ENCODE measurements at places on chromosomes 6 and 20. TPM values are rescaled to one million over a fixed set of nuclear protein-coding genes. Genes with fewer than 3 reads are reported as not detected.
A peak's percentile ranks its signal among the peaks of the same experiment; 100 is the strongest.

DNA sequence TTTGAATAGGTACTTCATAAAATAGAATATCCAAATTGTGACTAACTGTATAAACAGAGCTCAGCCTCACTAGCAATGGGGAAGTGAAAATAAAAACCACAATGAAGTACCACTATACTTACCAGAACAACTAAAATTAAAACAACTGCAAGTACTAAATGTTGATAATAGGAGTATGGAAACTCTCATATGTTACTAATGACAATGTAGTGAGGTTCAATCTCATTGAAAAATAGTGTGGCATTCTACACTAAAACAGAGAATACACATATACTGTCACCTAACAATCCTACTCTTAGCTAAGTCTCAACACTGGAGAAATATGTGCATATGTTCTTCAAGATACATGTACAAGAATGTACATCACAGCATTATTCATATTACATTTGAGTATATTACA, 132.0 kb upstream of the CARMIL1 start:
- no peak overlapping the region for H3K27ac ChIP-seq
- H3K4me3 ChIP-seq = no peak overlapping the region
- H3K4me1 ChIP-seq = no peaks in the 10 kb centered on the region
- no peak for DNase-seq

GRCh38 chr6:131950767-131951575, at the start of gene CCN2:
Gene CCN2, minus strand, starts transcription at chr6:131951372. Its CDS starts 200 bp downstream, at chr6:131951172.
- peaks cover 4% of the 10 kb centered on the region for H3K36me3 ChIP-seq
- peaks cover 15% of the 10 kb centered on the region for H3K4me1 ChIP-seq
- no peaks in the 10 kb centered on the region for H3K27me3 ChIP-seq
- peak within 1 kb of the TSS; percentile 87 for H3K4me3 ChIP-seq
- DNase-seq = peak; percentile 97
- peak within 1 kb of the TSS; percentile 94 for H3K27ac ChIP-seq

GRCh38 chr6:134850721-134851305, 99.1 kb downstream of the ALDH8A1 start:
- no peaks in the 10 kb centered on the region for H3K27me3 ChIP-seq
- H3K36me3 ChIP-seq = no peaks in the 10 kb centered on the region
- no peak for DNase-seq

DNA sequence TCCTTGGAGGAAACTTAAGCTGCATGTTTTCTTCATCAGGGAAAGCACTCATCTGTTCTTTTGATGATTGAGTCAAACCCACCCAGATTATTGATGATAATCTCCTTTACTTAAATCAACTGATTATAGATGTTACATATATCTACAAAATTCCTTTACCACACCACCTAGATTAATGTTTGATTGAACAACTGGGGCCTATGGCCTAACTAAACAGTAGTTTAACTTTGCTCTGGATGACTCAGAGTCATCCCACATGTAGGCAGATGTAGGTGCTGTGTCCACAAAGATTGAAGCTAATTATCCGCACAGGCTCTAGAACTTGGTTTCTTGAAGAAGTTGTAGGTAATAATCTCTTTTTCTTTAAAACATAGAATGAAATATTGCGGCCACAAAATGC, 42.2 kb downstream of the PKIB start:
- H3K4me1 ChIP-seq = no peaks in the 10 kb centered on the region
- no peaks in the 10 kb centered on the region for H3K36me3 ChIP-seq
- H3K27ac ChIP-seq = no peak overlapping the region
- peak; percentile 48 for DNase-seq

DNA sequence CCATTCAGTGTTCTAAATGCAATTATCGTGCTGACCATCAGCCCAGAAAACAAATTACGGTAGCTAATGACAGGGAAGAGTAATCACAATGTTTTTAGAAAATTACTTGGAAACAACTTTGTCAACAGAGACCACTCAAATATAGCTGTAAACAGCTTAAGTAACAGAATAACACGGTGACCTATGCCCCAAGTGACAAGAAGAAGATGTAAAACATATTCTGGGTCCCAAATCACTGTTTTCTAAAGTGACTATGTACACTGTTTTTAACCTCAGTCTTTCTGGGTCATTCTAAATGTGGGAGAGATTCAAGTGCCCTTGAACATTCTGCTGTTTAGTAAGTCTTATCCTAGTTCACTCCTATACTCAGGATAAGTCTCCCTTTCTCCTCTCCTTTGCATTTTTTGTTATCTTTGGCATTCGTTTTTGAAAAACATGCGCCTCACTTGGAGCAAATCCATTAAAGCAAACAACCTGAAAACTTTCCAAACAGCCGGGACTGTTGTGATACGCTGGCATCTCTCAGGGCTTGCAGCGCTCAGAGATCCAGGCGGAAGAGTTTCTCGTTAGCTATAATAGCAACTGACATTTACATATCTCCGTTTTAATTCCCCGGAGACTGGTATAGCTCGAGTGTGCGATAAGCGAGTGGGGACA, 114.5 kb upstream of the SOX4 start:
- H3K4me3 ChIP-seq = peak overlapping the region; percentile 30
- H3K4me1 ChIP-seq = no peaks in the 10 kb centered on the region
- no peak overlapping the region for H3K27ac ChIP-seq
- DNase-seq = peak; percentile 72
- no peaks in the 10 kb centered on the region for H3K36me3 ChIP-seq

GRCh38 chr6:34015586-34015985, 130.3 kb downstream of the GRM4 start:
- DNase-seq = peak; percentile 53
- no peak overlapping the region for H3K4me3 ChIP-seq
- no peaks in the 10 kb centered on the region for H3K4me1 ChIP-seq
- no peaks in the 10 kb centered on the region for H3K36me3 ChIP-seq
- H3K27me3 ChIP-seq = no peaks in the 10 kb centered on the region

GRCh38 chr20:4910951-4911350, 90.4 kb downstream of the SLC23A2 start:
- H3K27me3 ChIP-seq = no peaks in the 10 kb centered on the region
- H3K4me3 ChIP-seq = no peak overlapping the region
- DNase-seq = no peak
- no peaks in the 10 kb centered on the region for H3K36me3 ChIP-seq

DNA sequence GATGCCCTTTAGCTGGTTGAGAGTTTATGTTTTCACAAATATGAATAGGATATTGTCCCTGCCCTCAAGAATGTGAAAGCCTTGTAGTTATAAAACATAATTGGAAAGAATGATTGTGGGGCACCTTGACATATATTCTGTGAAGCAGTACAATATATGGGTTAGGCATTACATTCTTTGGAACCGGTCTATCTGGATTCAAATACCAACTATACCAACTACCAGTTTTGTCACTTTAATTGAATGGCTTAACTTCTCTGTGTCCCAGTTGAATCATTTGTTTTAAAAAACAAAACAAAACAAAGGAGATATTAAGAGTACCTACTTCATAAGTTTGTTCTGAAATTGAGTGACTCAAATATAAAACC, 146.5 kb downstream of the TBC1D32 start:
- no peaks in the 10 kb centered on the region for H3K27me3 ChIP-seq
- no peaks in the 10 kb centered on the region for H3K4me1 ChIP-seq
- H3K36me3 ChIP-seq = no peaks in the 10 kb centered on the region

DNA sequence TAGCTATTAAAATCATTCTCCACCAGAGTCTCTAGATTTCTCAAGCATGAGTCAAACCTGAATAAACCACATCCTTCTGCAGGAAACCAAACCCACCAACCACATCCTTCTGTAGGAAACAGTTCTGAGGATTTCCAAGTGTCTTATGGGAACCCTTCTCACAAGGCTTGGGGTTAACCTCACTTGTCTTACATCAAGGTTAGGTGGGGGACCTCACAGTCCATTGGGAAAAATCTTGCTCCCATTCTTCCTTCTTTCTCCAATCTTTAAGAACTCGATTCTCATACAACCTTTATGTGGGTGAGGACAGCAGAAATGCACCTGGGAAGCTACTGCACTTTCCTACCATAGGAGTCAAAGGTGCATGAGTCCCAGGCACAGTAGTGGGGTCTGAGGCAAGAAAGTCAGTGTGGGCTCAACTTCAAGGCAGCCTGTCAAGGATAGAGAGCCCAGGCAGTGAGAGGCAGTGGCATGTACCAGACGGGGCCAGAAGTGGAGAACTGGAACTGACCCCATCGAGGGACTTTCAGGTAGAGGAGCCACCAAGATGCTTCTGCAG, 114.5 kb downstream of the SLC22A3 start:
- no peaks in the 10 kb centered on the region for H3K27me3 ChIP-seq
- H3K4me3 ChIP-seq = no peak overlapping the region
- no peaks in the 10 kb centered on the region for H3K36me3 ChIP-seq
- no peak overlapping the region for H3K27ac ChIP-seq
- DNase-seq = peak; percentile 87
- peaks cover 5% of the 10 kb centered on the region for H3K4me1 ChIP-seq

DNA sequence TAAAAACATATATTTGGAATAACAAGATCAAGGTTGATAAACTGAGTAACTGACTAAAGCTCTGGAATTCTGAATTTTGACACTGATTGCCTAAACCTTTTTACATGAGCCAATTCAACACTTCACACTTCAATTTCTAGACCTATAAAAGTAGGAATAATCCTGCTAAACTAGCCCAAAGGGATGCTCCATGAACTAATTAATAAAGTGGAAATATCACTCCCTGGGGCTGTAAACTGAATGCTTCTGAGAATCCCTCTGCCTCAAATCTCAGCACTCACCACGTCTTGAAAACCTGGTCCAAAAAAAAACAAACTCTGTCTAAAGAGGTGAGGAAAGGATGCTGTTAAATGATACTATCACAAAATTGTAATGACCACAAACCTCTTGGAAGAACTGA, 50.9 kb downstream of the DCDC2 start:
- no peak overlapping the region for H3K4me3 ChIP-seq
- no peaks in the 10 kb centered on the region for H3K4me1 ChIP-seq
- H3K36me3 ChIP-seq = no peaks in the 10 kb centered on the region
- no peak for DNase-seq
- no peaks in the 10 kb centered on the region for H3K27me3 ChIP-seq

GRCh38 chr6:3841711-3842565, 7.2 kb upstream of the FAM50B start:
- peak; percentile 88 for DNase-seq
- peaks cover 21% of the 10 kb centered on the region for H3K4me1 ChIP-seq
- no peaks in the 10 kb centered on the region for H3K27me3 ChIP-seq
- no peak overlapping the region for H3K4me3 ChIP-seq

GRCh38 chr6:164252291-164252690, 837.8 kb downstream of the QKI start:
- no peaks in the 10 kb centered on the region for H3K4me1 ChIP-seq
- H3K4me3 ChIP-seq = no peak overlapping the region
- H3K36me3 ChIP-seq = no peaks in the 10 kb centered on the region

- no peak for DNase-seq
- H3K27me3 ChIP-seq = peaks cover 3% of the 10 kb centered on the region
- H3K4me1 ChIP-seq = no peaks in the 10 kb centered on the region
- no peak overlapping the region for H3K27ac ChIP-seq
- no peaks in the 10 kb centered on the region for H3K36me3 ChIP-seq
Measured at GRCh38 chr6:146026873-146027272, 2.0 kb upstream of the GRM1 start.

GRCh38 chr6:71079677-71080076, 122.8 kb upstream of the B3GAT2 start:
- H3K4me1 ChIP-seq = peaks cover 22% of the 10 kb centered on the region
- H3K4me3 ChIP-seq = no peak overlapping the region
- H3K27ac ChIP-seq = peak overlapping the region; percentile 6
- no peaks in the 10 kb centered on the region for H3K27me3 ChIP-seq
- no peaks in the 10 kb centered on the region for H3K36me3 ChIP-seq
- DNase-seq = peak; percentile 68

GRCh38 chr20:17938871-17939619, 29.5 kb downstream of the SNX5 start:
- H3K4me1 ChIP-seq = peaks cover 19% of the 10 kb centered on the region
- peaks cover 16% of the 10 kb centered on the region for H3K36me3 ChIP-seq
- peak overlapping the region; percentile 28 for H3K27ac ChIP-seq
- no peak overlapping the region for H3K4me3 ChIP-seq
- H3K27me3 ChIP-seq = no peaks in the 10 kb centered on the region

- no peak overlapping the region for H3K27ac ChIP-seq
- peaks cover 5% of the 10 kb centered on the region for H3K4me1 ChIP-seq
- H3K36me3 ChIP-seq = peaks cover 2% of the 10 kb centered on the region
- no peaks in the 10 kb centered on the region for H3K27me3 ChIP-seq
- DNase-seq = no peak
- H3K4me3 ChIP-seq = peak overlapping the region; percentile 51
Measured at GRCh38 chr20:37347347-37347823, 1.4 kb downstream of the SRC start.

- DNase-seq = peak; percentile 58
- no peaks in the 10 kb centered on the region for H3K4me1 ChIP-seq
- no peak overlapping the region for H3K27ac ChIP-seq
- no peak overlapping the region for H3K4me3 ChIP-seq
Measured at GRCh38 chr6:131733376-131734016, 22.7 kb upstream of the CTAGE9 start.

DNA sequence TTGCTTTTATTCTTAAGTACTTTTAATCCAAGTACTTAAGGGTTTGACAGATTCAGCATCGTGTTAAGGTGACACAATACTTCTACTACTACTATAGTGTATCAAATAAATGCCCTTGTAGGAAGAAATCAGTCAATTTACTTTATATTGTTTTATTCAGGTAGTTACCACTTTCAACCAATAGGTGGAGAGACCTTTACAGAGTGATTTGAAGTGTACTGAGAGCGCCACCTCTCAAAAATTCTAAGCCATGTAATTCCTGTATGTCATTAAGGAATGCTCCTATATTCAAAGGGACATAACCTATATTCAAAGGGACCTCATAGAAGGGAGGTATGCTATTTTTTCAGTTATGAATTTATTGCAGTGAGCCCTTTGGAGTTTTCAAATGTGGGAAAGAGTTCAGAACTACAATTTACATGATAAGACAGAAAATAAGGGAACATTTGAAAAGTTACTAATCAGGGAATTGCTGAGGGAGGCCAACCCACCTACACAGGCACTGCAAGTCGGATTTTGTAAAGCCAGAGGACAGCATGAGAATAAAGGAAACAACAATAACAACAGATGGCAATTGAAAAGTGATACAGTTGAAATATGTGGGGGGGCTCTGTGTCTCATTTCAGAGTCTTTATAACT, 955.6 kb downstream of the TBC1D32 start:
- no peaks in the 10 kb centered on the region for H3K36me3 ChIP-seq
- H3K27ac ChIP-seq = no peak overlapping the region
- DNase-seq = peak; percentile 67
- H3K4me3 ChIP-seq = no peak overlapping the region
- no peaks in the 10 kb centered on the region for H3K27me3 ChIP-seq
- no peaks in the 10 kb centered on the region for H3K4me1 ChIP-seq

- DNase-seq = peak; percentile 23
- no peaks in the 10 kb centered on the region for H3K27me3 ChIP-seq
- peaks cover 2% of the 10 kb centered on the region for H3K4me1 ChIP-seq
- H3K27ac ChIP-seq = no peak overlapping the region
- H3K4me3 ChIP-seq = no peak overlapping the region
Measured at GRCh38 chr20:881051-881782, 34.9 kb downstream of the ANGPT4 start.

Gene BAG2
- total RNA-seq = 22.1 TPM

Gene KAT14
- 18.5 TPM for total RNA-seq

Gene TULP4
- 88.2 TPM for total RNA-seq

Gene LY6G6F
- not detected for total RNA-seq

Gene C6orf132
- 1.2 TPM for total RNA-seq

Gene TMEM170B
- total RNA-seq = 4.5 TPM

Gene RGS17
- 5.9 TPM for total RNA-seq

Gene KIAA1755
- total RNA-seq = 2.8 TPM

Gene NEU1
- 109 TPM for total RNA-seq

Gene TMC2
- under 0.01 TPM for total RNA-seq

Gene RAD21L1
- total RNA-seq = not detected

Gene XPO5
- total RNA-seq = 18.2 TPM

Gene MEP1A
- not detected for total RNA-seq

Gene MUC21
- not detected for total RNA-seq

Gene PPP1R16B
- total RNA-seq = under 0.01 TPM

Gene CD109
- total RNA-seq = 12.8 TPM

Gene ANKRD66
- not detected for total RNA-seq

Gene ADGRF5
- 0.26 TPM for total RNA-seq

Data from fibroblast of lung (primary cell).